ENCODE measurements at places on chromosomes 12 and 14.

GRCh38 chr14:28975084-28975483 lies 208.5 kb downstream of the FOXG1 start:
- DNase-seq = no peak

DNA sequence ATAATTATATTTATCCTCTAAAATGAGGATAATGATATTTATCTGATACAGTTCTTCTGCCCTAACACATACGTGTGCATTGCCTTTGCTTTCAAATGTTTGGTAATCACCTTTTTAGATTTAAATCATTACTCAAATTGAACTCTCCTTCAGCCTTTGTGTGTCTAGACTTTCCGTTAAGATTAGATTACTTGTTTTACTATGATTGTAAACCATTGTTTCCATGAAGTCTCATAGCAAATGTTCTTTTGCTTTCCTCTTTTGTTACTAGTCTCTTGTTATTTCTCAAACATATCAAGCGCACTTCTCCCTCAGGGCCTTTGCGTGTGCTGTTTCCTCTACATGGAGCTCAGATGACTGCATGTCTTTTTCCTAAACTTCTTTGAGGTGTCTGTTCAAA lies 63.7 kb downstream of the ETV6 start:
- DNase-seq = no peak

GRCh38 chr12:95997911-95998510 lies 1.9 kb upstream of the HAL start:
- DNase-seq = no peak

DNA sequence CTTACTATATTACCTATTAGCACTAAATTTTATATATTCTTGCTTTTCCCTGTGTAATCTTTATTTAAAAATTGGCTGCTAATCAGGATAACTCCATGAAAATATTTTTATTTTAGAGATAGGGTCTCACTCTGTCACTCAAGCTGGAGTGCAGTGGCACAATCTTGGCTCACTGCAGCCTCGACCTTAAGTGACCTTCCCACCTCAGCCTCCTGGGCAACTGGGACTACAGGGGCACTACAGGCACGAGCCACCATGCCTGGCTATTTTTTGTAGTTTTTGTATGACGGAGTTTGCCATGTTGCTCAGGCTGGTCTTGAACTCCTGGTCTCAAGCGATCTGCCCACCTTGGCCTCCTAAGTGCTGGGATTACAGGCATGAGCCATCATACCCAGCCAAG lies 32.4 kb upstream of the VCPKMT start:
- DNase-seq = no peak

- DNase-seq = no peak
Observed at GRCh38 chr14:68757618-68758081, 35.2 kb downstream of the ZFP36L1 start.

GRCh38 chr14:92939699-92940098 lies 16.7 kb downstream of the CHGA start:
- DNase-seq = no peak
